Right ventricle myocardium superior (tissue), 1 donor: ENCODE measurements at places on chromosomes 2 and 18. TPM values are rescaled to one million over a fixed set of nuclear protein-coding genes. Genes with fewer than 3 reads are reported as not detected.

The TRAF3IP1 gene
- 13.6 TPM for total RNA-seq

The EPB41L3 gene
- total RNA-seq: 6.8 TPM

The REEP1 gene
- total RNA-seq: 21.5 TPM

The DPYSL5 gene
- not detected for total RNA-seq

The GCKR gene
- total RNA-seq: not detected

The EMILIN1 gene
- total RNA-seq: 17.4 TPM

DNA sequence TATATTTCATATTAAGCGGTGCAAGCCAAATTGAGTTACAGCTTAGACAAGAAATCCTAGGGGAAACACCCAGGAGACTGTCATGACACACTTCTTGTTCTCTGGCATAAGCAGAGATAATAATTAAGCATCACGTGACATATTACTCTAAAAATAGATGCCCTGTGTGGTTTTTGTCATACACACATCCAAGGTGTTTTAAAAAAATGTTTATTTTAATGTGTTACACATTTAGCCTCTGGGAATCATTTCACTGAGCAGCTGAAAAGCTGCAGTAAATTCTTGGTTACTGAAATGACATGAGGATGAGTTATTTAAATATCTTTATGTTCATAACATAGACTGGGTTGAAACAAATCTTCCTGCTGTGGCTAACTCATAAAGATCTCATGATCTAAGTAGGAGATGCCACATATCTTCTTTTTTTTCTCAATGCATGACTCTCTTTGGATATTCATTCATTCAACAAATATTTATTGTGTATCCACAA, 38.0 kb upstream of the ERMN start:
- no peak for DNase-seq

- no peak for DNase-seq
Observed at GRCh38 chr2:154688373-154688772, 10.1 kb upstream of the KCNJ3 start.

DNA sequence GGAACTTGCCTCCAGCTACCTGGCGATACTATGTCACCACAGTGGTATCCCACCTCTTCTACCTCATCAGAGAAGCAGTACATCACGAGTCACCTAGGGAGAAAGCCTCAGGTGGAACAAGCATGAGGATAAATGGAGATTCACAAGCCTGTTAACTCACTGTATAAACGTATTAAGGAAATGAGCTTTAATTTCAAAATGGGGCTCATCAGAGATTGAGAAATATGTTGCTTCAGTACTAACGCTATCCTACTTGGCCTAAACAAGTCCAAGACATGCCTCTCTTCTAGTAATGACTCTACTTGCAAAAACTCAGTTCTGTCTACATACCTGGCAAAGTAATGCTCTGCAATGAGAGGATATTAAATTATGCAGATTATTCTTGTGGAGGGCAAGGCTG, 4.3 kb downstream of the SLC39A6 start:
- DNase-seq: no peak

DNA sequence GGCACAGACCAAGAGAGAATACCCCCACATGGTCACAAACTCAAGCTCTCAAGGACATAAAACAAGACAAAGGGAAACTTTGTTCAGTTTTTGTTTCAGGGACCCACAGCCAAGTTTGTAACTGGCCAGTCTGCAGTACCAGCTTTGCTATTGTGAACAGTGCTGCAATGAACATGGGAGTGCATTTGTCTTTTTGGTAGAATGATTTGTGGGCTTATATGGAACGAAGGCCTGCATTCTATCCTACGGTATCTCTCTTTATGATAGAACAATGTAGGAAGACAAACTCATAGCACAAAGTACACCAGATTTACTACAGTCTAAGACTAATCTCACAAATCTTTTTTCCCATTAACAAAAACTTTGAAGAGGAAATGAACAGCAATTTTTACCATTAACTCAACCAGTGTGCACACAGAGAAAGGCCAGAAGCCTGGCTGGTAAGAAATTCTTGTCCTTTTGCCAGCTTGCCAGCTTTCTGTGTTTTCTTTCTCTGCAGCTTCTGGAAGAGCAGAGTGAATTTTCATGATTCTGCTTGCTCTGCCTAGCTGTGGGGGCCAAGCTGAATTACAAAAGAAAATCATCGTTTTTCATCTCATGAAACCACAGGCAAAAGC, 37.1 kb upstream of the FEZ2 start:
- DNase-seq: no peak

DNA sequence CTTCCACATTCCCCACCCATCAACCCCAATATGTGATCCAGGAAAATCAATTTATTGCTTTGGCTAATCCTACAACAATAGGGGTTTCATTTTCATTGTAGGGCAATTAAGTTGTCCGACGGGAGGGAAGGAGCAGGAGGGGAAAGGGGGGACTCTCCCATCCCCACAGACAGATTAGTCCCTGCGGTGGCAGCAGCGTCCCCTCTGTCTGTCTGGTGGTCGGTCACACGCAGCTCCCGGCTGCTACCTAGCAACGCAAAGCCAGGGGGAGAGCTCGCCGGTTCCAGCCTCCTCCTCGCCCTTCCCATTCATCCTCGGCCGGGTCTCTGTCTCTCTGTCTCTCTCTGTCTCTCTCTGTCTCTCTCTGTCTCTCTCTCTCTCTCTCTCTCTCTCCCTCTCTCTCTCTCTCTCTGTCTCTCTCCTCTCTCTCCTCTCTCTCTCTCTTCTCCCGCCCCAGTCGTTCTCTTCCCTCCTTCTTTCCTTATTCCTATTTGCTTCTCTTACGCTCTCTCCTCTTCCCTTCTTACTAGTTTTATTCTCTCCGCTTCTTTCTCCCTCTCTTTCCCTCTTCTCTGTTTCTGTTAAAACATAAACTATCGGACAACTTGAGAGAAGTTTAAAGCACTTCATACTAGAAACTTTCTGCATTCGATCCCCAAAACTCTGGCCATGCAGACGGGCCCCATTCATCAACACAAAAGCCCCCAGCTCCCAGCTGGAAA, 1.2 kb downstream of the LRP2 start:
- DNase-seq: no peak

GRCh38 chr2:12928197-12928774, 211.6 kb downstream of the TRIB2 start:
- DNase-seq: no peak

- DNase-seq: no peak
Observed at GRCh38 chr18:77119851-77120491, 12.6 kb downstream of the MBP start.

GRCh38 chr2:138029276-138029675, 65.0 kb downstream of the HNMT start:
- peak; percentile 37 for DNase-seq

GRCh38 chr2:13009027-13009642, 292.4 kb downstream of the TRIB2 start:
- DNase-seq: no peak
